Stimulated activated CD4-positive, alpha-beta T cell treated with anti-CD3 and anti-CD28 coated beads, Interleukin-12 subunit alpha, Interleukin-12 subunit beta, amount 100 ng/mL, for 48 hours (primary cell): ENCODE measurements at places on chromosomes 12 and 14.

DNA sequence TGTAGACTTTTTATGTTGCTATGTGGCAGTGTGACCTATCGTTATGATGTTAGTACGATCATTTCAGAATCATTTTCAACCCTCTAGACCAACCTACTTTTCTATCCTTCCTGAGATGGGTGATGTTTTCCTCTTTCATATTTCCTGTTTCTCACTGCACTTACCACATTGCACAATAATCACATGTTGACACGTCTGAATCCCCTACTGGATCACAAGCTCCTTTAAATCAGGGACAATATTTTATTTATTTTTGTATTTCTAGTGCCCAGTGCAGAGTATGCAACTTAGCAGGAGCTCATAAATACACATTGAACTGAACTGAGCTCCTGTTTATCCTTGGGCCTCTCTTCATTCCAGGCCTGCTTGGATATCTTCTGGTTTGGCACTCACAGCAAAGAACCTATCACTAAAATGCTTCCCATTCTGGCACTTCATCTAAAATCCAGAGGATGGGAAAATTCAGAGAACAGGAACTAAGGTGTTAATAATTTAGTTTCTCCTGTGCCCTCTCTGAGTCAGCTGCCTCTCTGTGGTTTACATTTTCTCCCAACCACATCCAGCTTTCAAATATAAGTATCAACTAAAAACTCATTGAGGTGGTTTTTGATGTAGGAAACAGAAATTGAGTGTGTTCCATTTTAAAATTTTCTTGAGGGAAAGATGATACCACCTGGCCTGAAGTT lies 69.4 kb upstream of the DYRK2 start:
- no peak for DNase-seq

GRCh38 chr12:94872971-94873733 lies 130.3 kb downstream of the NDUFA12 start:
- DNase-seq, result no peak

- no peak for DNase-seq
Observed at GRCh38 chr14:95711476-95712176, 2.3 kb downstream of the TCL1A start.

DNA sequence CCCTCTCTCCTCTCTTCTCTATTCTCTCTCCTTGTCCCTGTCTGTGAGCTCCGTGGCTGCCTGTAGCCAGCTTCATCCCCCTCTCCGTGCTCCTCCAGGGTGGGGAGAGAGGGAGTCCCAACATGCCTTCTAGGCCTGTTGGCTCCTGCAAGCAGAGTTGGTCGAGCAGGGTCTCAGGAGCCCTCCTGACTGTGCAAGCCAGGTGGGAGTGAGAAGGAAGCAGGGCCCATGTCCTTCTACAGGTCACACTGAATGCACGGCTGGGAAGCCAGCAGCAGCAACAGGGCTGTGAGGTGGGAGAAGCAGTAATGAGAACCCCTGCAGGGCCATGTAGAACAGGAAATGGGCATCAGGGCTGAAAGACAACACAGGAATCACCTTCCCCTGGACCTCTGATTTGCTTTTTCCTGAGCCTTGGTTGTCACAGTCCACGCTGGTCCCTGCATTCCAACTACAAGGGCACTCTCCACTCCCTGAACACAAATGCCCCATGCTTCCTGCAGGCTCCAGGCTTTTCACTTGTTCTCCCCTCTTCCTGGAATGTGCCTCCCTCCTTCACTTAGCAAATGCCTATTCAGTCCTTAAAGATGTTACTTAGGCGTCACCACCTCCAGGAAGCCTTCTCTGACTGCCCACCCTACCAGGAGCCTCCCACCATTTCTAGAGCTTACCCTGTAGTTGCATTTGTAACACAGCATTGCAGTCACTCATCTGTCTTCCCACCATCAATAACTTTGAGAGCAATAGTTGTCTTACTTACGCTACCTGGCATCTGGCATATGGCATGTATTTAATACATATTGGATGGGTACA lies 51.2 kb downstream of the TSPAN11 start:
- no peak for DNase-seq

DNA sequence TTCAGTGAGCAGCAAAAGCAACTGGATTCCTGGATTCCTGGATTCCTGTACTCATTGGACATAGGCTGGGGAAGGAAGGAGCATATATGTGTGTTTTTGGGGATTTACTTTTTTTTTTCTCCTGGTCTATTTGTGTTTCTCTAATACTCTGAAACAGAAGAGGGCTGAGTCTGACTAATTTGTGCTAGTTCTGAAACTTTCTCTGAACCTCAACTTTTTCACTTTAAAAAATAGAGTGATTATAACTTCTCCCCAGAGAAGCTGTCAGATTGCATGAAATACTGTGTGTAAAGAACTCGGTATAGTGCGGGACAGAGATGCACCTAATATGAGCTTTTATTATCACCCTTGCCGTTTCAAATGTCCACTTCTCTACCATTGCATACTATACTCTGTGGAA lies 529.5 kb downstream of the TMTC2 start:
- no peak for DNase-seq

DNA sequence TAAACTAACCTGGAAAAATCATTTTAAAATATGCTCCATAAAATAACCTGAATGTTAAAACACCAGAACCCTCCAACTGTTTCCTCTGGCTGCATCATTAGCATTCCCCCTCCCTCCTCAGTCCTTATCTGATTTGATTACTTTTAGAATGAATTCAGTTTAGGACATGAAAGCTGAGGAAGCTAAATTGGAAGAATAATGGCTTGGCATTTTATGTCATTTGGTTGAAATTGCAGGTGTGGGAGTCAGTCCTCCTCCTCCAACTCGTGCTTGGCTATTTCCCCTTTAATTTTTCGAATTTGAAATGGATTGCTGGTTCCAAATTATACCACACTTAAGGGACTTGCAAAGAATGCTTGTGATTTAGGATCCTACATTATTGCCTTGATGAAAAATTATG lies 473.0 kb upstream of the STXBP6 start:
- no peak for DNase-seq
